Progenitor cell of endocrine pancreas (in vitro differentiated cells): ENCODE measurements at places on chromosomes 7 and 10. TPM values are rescaled to one million over a fixed set of nuclear protein-coding genes. Genes with fewer than 3 reads are reported as not detected.

- DNase-seq, result peak; percentile 22
Observed at GRCh38 chr7:20219446-20220292, 2.5 kb upstream of the MACC1 start.

DNA sequence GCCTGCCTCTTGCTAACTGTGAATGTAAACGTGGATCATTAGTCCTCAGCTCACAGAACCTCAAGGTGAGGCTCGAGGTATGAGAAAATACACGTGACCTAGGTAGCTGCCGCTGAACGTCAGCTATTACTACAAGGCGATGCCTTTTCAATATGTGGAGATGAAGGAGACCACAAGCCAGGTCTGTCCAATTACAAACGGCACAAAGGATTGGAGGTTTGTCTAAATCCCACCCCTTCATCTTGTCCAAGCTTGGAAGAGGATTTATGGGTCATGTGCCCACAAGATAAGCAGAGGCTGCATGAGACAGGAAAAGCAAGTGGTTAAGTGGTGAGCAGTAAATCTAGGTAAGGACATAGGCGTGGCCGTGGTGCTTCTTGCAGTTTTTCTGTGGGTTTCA lies 3.4 kb downstream of the H2BK1 start:
- no peak for DNase-seq

- DNase-seq, result no peak
Observed at GRCh38 chr10:71135236-71135635, 77.1 kb upstream of the UNC5B start.

- no peak for DNase-seq
Observed at GRCh38 chr10:123270221-123270620, 116.0 kb downstream of the BUB3 start.

- DNase-seq, result no peak
Observed at GRCh38 chr10:16441173-16441840, 4.5 kb downstream of the PTER start.

GRCh38 chr7:141464551-141464950 lies 86.7 kb upstream of the AGK start:
- DNase-seq, result no peak

GRCh38 chr7:141551094-141551781 lies at the start of gene AGK:
TSS of gene AGK (plus strand) at chr7:141551410. CDS start at chr7:141555467, 4,057 bp downstream.
- DNase-seq, result peak; percentile 67

GRCh38 chr10:78437998-78438906 lies 404.6 kb downstream of the RPS24 start:
- DNase-seq, result no peak

DNA sequence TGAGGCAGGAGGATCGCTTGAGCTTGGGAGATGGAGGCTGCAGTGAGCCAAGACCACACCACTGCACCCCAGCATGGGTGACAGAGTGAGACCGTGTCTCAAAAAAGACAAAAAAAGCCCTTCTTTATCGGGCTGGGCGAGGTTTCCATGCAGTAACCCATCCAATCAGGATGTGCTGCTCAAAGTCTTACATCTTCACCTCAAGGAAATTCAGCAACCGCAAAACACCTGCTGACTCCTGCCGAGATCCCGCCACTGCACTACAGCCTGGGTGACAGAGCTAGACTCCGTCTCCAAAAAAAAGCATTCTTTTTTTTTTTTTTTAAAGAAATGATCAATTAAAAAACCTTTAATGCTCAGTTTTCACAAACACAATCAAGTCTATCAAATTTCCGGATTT lies 75.7 kb upstream of the KCTD7 start:
- no peak for DNase-seq

GRCh38 chr7:121366852-121367431 lies 29.2 kb downstream of the FAM3C start:
- DNase-seq, result no peak

DNA sequence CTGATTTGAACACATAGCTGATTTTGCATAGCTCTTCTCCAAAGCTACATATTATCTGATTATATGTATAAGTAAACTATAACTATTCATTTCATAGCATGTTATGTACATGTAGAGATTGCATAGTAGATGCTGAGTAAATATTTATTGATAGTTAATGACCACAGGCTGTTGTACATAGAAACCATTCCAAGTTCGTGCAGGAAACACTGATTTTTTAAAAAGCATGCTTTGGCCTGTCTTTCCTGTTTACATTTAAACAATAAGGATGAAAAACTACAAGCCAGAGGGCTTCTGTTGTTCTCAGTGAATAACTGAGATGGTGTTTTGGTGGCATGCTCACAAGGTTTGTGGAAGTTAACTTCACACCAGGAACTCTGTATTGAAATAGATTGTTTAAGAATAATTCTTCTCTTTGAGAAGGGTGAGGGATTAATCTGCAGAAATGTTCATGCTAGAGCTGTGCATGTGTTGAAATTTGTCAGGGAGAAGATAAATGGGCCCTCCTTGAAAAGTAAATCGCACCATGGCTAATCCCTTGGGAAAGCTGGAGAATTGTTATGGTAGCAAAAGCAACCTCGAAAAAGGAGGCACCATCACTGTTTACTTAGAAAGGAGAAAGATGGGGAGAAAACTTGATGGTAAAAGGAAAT lies 120.2 kb upstream of the SP8 start:
- no peak for DNase-seq

DNA sequence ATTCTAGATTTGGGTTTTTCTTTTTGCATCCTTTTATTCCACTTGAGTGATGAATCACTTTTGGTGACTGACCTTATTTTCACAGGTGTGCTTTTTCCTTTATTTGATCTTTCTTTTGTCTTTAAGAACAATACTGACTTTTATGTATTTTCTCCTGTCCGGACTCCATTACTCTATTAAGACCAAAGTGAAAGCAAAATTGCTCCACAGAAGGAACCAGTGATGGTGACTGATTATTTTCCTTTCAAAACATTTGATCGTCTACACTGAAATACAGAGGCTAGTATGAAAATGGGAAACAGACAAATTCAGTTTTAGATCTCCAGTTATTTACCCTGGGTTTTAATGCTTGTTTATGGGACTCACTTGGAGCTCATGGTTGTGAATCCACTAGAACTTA lies 15.5 kb downstream of the EXOC4 start:
- DNase-seq, result no peak

DNA sequence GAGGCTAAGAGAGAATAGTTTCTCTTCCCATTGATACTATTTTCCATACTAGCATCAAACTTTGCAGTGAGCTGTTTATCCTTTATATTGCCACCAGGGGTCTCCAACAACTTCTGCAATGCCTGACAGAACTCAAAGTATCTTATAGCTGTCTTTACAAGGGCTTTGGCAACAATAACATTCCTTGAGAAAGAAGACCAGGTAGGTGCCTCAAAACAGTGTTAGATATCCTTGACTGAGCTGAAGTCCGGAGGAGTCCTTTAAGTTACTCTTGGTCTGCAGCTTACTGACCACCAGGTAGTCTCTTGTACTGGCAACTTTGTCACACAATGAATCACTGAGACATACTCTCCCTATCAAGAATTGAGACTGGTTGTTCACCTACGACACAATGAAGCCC lies 30.0 kb upstream of the TES start:
- DNase-seq, result no peak

GRCh38 chr7:79461660-79462059 lies 8.2 kb upstream of the MAGI2 start:
- DNase-seq, result no peak

DNA sequence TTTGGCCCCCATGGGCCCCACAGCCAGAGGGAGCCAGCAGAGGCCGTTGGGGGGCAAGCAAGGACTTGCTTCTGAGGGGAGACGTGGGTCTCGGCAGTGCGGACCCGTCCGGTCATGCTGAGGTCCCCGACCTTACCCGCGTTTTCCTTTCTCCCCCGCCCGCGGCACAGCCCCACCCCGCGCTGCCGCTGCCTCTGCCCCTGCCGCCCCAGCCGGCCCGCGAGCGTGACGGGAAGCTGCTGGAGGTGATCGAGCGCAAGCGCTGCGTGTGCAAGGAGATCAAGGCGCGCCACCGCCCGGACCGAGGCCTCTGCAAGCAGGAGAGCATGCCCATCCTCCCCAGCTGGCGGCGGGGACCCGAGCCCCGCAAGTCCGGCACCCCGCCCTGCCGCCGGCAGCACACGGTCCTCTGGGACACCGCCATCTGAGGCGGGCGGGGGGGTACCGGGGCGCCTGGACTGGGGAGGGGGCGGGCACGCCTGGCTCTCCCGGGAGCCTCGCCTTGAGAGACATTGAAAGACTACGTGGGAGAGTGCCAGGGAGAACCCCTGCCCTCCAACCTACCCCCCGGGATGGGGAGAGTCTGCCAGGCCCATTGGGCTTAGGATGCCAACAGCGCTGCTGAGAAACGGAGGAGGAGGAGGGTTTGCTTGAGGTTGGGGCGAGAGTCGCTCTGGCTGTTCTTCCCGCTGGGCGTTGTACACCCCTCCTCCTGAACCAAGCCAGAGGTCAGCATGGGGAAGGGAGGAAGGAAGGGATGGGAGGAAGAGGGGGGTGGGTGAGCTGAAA lies 9.9 kb downstream of the NYAP1 start:
- no peak for DNase-seq

GRCh38 chr10:50809596-50809995 lies 69.9 kb downstream of the ASAH2B start:
- DNase-seq, result no peak

- DNase-seq, result no peak
Observed at GRCh38 chr10:126239844-126240243, 148.4 kb downstream of the ADAM12 start.

- no peak for DNase-seq
Observed at GRCh38 chr10:83182076-83182475, 957.2 kb upstream of the GHITM start.

CYTH3 gene
- total RNA-seq, result 17.2 and 17.9 TPM in 2 replicates

TYSND1 gene
- 12.6 and 15.1 TPM in 2 replicates for total RNA-seq

PSAP gene
- 510 and 538 TPM in 2 replicates for total RNA-seq

KMT2E gene
- total RNA-seq, result 107 TPM in 2 replicates

ATRNL1 gene
- total RNA-seq, result 24.2 and 25.9 TPM in 2 replicates

ARPC1A gene
- total RNA-seq, result 135 and 140 TPM in 2 replicates

GRM3 gene
- 0.98 and 1.4 TPM in 2 replicates for total RNA-seq
